Activated CD4-positive, alpha-beta T cell treated with anti-CD3 and anti-CD28 coated beads for 36 hours (primary cell): ENCODE measurements at places on chromosomes 12 and 14. TPM values are rescaled to one million over a fixed set of nuclear protein-coding genes. Genes with fewer than 3 reads are reported as not detected.

The HEBP1 gene
- 23.5 TPM for total RNA-seq

The GUCY2C gene
- not detected for total RNA-seq

The DBX2 gene
- not detected for total RNA-seq

GRCh38 chr14:73237786-73238423 lies 599 bp downstream of the PAPLN start:
- DNase-seq = no peak

GRCh38 chr14:102776761-102777710 lies at the start of gene TRAF3:
Gene TRAF3, plus strand, starts transcription at chr14:102777449. Its CDS starts 92,753 bp downstream, at chr14:102870202.
- DNase-seq = peak; percentile 89

DNA sequence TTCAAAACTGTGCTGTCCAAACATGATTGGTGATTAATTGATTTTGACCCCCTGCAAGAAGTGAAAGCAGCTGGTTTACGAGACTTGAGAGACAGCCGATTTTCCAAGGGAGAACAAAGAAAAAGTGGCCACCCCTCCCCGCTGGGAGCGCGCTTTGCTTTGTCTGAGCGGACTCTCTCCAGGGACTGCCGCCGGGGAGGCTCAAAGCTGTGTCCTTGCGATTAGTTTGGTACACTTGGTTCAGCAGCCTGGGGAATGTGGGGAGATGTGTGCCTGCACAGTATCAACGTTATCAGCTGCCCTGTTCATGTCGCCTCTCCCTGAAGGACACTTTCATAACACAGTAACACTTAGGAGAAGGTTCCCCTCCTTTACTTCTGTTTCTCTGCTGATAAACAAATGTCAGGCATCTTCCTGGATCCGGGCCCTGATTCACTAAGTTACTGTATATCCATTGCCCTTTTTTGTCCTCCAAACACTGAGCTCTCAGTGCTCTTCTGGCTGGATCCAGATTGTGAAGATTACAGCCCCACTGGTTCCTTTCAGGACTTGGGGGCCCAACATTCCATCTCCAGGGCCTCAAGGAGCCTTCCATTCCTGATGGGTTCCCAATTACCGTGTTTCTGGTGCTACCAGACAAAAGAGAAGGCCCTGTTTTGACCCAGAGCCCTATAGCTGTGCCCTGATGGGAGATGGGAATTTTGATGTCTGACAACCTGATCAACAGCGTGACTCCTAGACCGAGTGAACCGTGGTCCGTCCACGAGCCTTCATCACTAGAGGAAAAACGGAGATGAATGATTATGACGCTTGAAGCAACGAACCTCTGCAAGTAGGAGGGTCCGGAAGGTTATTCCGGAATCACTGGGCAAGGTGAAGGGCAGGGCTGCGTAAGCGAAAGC lies 31.7 kb upstream of the TUBA1C start:
- no peak for DNase-seq

DNA sequence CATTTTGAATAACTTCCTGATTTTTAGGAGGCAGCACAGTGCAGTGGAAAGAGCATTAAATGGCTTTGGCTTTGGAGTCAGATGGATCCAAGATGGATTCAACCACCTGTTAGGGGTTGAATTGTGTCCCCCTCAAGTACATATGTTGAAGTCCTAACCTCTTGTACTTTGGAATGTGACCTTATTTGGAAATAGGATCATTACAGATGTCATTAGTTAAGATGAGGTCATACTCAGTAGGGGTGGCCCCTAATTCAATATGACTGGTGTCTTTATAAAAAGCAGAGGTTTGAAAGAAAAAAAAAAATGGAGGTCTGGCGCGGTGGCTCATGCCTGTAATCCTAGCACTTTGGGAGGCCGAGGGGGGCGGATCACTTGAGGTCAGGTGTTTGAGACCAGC lies 18.8 kb downstream of the ATP5MC2 start:
- DNase-seq = no peak

GRCh38 chr12:61739925-61740324 lies 520.3 kb upstream of the USP15 start:
- DNase-seq = no peak
